ENCODE measurements at places on chromosomes 4 and X.

DNA sequence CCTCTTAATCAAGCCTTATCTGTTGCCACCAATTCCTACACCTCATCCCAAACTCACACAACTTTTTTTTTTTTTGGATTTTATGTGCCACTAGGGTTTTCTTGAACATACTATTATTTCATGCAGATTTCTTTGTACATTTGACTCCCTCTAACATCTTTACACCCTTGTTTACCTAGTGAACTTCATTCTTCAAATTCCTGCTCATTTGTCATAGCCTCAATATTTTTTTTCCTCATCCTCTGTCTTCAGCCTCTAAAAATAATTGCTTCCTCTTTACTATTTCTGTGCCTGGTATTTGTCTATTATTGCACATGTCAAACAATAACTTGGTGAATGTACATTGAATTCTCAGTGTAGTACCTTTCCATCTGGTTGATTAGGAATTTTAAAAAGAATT, 22.0 kb downstream of the NBDY start:
- DNase-seq, result no peak

GRCh38 chr4:128853741-128854140, 44.2 kb downstream of the JADE1 start:
- no peak for DNase-seq

DNA sequence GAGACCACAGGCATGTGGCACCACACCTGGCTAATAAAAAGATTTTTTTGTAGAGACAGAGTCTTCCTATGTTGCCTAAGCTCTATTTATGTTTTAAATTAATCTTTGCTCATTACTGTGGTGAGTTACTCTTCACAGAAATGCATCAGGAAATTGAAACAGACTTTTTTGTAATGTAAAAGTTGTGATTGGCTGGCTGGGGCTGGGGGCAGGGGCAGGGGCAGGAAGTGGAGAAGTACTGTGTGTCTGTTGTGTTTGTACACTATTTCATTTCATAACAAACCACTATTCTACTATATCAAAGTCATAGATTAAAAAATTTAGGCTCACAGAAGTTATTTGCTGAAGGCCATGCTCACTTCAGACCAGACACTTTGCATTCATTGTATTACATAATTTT, 19.1 kb upstream of the ABRAXAS1 start:
- no peak for DNase-seq

DNA sequence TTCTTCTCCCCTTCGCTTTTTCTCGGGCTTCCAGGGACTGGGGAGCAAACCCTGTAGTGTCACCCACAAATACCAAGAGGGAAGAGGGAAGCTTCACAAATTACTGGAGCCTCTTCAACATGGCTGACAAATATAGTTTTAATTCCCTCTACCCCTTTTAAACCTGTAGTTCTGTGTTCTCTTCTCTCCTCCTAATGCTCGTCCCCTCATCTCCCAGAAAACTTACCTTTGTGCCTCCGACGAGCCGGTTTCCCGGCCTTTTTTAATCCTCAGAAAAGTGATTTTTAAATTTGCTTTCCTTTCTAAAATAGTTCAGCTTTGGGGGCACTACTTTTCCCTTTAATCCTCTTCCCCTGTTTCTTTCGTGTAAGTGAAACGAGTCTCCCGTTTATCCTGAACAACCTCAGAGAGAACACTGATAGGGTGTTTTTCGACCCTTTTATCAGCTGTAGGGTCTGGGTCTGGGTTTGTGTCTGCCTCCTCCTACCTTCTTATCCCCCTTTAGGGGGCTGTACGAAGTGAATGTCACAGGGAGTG, 408 bp downstream of the TET2 start:
- DNase-seq, result no peak
